ENCODE measurements at places on chromosomes 3 and 15.

DNA sequence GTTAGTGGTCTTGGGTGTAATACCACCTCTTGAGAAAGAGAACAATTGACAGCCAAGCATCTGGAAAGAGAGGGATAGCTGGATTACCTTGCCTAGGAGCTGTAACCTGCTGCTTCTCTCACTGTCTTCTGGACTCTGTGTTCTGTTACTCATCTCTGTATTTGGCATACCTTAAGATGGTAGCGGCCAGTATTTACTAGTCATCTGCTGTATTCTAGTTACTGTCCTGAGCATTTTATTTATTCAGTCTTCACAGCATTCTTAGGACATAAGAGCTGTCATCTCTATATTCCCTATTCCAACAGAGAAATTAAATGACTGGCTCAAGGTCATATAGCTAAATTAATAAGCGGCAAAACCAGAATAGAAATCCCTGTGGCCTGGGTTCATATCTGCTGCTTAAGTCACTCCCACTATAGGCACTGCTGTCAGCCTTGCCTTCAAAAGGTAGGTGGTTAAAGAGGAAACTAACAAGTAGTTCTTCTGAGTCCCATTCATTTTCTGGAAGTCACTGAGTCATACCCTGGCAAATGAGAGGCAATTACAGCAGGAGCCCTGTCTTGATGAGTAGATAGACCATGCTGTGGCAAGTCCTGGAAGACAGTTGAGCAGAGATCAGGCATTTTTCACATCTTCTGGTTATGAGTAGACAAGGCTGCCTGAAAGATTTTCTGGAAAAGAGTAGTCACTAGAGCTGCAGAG lies 68.2 kb downstream of the RAB7A start:
- DNase-seq, result no peak

GRCh38 chr15:48402427-48403177 lies 71.4 kb downstream of the DUT start:
- DNase-seq, result no peak

DNA sequence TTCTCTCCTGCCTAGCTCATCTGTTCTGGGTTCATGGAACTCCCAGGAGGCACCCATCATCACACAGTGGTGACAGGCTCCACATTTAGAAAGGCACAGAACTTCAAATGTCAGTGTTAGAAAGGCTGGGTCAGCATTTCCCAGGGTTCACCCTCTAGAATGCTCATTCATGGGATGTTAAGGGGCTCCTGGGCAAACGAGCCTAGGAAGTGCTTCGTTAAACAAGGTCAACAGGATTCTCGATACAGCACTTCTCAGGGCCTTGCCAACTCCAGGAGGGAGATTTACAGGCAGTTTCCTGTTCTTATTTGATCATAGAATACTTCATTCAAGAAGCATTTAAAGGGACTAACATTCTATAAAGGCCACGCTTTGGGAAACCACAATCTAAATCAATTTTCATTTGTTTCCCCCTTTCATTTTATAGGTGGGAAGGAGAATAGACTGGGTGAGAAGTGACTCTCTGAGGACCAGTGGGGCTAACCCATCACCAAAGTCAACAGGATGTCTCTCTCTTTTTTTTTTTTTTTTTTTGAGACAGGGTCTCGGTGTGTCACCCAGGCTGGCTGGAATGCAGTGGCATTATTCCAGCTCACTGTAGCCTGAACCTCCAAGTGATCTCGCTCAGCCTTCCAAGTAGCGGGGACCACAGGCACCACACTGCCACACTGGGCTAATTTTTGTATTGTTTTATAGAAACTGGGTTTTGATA lies 14.3 kb downstream of the IGDCC4 start:
- DNase-seq, result no peak

DNA sequence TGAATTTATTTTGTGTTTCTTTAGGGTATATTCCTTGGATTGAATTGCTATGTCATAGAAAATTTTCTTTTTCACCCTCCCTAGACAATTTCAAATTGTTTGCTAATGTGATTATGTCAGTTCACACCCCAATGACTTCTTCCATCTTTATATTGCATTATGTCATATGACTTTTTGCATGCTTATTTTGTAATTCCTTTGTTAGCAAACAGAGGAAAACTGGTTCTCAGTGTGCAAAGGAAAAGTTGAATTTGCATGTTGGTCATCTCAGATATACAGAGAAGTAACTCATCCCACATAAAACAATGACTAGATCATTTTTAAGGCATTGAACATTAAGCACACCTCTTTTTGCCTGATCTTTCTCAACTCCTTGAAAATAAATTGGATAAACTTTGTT lies 3.3 kb upstream of the RNF13 start:
- no peak for DNase-seq

- no peak for DNase-seq
These were observed 6.1 kb downstream of the GRAMD1C start for GRCh38 chr3:113844622-113845222.

DNA sequence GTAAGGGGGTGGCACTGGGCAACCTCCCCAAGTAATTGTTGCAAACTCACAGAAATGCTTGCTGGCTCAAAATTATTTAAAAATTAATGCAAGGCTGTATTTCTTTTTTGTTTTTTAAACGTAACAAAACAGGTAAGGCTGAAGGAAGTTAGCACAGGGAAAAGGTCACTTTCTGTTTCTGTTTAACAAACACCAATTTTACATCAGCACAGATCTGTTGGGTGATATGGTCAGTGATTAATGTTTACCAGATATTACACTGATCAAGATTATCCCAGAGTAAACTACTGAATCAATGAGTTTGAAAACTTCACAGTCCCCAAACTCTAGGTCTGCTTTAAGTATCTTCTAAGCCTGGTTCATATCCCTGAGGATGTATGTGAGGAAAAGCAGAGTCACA lies 558.0 kb downstream of the FOXP1 start:
- no peak for DNase-seq

- no peak for DNase-seq
These were observed 48.0 kb downstream of the CGGBP1 start for GRCh38 chr3:88010810-88011209.

DNA sequence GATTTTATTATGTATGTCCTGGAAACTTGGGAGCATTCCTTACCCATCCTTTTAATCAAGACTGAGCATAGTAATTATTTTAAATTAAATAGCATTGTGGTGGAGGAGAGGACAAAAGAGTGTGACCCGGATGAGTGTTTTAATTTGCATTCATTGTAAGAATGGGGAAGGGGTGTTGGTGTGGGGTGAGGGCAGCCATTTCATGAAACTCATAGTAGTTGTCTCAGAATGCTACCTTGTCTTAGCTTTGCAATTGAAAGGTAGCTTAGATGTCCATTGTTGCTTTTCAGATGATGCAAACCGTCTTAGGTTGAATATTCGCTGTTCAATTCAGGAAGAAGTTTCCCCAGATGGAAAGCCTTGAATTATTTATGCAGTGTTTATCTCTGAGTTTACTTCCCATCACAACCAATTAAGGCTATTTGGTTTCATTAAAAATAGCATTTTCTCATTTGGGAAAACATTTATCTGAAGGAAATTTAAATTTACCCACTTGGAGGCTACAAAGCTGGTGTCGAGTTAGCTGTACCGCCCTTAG lies 328.4 kb downstream of the FEZF2 start:
- DNase-seq, result no peak

DNA sequence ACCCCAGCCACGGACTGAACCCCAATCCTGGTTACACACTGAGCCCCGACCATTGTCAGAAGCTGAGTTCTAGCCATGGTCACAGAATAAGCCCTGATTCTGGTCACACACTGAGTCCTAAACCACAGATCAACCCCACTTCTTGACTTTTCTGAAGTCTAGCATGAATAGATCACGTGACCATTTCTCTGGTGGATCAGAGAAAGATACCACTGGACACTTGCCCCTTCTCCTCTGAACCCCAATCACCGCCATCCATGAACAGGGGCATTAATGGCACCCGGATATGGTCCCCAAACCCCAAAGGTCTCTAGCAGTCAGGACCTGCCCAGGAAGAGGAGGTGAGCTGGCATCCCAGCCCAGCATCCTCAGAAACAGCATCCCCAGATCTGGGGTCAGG lies 9.1 kb downstream of the HCN4 start:
- DNase-seq, result no peak
